ENCODE measurements at places on chromosomes 1 and 21.

DNA sequence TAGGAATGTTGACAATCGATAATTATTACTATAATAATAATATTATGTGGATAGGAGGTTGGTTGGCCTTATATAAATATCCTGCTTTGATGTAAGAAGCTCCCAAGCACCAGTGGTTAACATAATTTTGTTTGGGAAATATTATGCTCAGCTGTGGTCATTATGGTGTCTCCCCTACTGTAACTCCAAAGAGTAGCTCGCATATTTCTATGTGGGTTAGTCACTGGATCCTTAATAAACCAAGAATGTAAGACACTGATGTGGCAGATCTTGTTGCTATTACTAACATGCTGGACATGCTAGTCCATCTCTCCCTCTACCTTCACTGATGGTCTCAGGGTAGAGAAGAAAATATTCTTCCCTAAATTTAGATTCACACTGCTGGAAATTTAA is 79.2 kb upstream of the RALGPS2 start:
- no peak for DNase-seq

DNA sequence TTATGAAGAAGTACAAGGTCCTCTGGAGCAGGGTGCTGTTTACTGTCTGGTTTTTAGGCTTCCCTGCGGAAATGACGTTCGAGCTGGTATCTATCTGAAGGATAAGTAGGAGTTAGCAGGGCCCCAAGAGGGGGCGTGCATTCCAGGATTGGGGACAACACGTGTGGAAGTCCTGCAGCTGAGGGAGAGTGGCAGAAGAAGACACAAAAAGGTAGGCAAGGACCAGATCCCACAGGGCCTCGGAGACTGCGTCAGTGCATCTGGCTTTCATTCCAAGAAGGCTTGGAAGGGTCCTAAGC is 5.9 kb downstream of the RIMS3 start:
- no peak for DNase-seq

DNA sequence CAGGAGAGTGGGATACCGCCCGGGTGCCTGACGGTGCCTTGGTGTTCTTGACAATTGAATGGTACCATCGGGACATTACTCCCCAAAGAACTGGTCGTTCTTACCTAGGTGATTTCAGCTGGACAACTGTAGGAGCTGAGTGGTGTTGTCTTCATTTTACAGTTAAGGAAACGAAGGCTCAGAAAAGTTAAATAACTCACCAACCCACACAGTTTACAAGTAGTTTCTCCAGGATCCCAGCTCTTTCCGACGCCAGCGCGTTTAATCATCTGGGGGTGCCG is 1.6 kb downstream of the PIK3CD start:
- DNase-seq: no peak

- DNase-seq: no peak
These were observed 19.8 kb upstream of the LBR start for GRCh38 chr1:225447650-225448089.

DNA sequence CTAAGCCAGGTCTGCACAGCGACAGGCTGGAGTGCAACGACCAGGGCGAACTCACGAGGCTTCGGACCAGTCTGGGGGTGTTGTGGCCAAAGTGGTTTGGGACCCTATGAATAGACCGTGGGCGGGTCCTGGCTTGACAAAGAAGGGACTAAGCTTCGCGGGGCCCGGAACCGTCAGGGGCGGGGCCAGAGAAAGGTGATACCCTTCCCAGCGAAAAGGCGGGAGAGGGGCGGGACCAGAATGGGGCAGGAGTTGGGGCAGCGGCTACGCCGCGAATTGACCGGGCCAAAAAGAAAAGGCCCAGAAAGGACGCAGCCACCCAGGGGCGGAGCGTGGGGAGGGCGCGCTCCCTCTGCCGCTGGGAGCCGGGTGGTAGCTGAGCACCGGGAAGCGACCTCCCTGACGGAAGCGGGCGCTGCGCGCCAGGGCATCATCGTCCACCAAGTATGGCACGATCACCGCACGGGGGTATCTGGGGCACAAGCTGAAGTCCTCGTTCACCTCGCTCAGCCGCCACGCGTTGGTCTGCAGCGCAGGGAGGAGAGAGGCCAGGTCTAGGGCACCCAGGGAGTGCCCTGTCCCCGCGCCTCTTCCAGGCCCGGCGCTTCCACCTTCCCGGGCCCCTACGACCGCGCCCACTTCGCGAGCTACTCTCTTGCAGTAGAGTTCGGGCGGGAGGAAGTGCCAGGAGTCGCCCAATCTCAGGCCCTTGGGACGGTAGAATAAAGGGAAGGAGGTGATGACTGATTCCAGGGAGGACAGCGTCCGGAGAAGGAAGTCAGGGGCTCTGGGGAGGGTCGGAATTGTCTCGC is 6.7 kb upstream of the FAM167B start:
- peak; percentile 47 for DNase-seq

DNA sequence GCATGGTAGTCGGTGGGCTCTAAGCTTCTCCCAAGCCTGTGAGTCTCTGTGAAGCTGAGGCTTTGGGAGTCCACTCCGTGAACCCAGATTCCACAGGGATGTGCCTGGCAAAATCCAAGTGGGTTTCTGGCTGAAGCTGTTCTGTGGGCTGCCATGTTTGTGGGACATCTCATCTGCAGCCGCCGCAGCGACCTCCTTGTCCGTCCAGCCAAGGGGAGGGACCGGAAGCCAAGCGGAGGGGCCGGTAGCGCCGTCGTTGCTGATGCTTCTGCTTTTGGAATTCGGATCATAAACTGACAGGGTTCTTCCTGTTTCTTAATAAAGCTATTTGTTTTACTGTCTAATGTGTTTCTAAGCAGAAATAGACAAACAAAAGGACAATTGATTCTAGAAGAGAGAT is 13.3 kb downstream of the KIF26B start:
- DNase-seq: no peak

DNA sequence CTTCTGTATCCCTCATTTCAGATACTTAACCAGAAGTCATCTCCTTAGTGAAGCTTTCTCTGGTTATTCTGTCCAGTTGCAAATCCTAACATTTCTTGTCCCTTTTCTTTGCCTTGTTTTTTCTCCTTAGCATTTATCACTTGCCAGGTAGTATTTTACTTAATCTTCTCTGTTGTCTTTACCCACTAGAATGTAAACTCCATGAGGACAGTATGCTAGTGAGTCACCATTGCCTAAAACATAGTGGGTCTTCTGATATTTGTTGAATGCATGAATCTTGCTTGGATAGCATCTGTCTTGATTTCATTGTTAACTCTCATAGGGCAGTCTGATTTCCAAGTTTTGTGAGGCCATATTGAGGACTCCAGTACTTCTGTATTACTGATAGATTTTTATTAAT is 9.6 kb downstream of the CAPZA1 start:
- no peak for DNase-seq

DNA sequence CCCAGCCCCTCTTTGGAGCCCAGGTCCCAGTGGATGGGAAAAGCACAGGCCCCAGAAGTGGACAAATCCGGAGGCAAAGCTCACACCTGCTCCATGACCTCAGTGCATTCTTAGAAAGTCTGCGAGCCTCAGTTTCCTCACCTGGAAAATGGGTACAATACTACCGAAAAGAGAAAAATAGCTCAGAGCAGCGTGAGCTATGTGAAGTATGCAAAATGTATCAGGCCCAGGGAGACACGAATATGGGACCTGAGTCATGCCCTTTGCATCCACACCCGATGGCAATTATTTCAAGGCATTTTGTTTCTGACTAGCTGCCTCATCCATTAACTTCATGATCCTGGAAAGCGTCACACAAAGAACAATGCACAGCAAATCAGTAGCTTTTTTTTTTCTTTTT is 9.2 kb downstream of the ALDH4A1 start:
- no peak for DNase-seq

- DNase-seq: no peak
These were observed 21.5 kb downstream of the SPATA45 start for GRCh38 chr1:212825798-212826452.

DNA sequence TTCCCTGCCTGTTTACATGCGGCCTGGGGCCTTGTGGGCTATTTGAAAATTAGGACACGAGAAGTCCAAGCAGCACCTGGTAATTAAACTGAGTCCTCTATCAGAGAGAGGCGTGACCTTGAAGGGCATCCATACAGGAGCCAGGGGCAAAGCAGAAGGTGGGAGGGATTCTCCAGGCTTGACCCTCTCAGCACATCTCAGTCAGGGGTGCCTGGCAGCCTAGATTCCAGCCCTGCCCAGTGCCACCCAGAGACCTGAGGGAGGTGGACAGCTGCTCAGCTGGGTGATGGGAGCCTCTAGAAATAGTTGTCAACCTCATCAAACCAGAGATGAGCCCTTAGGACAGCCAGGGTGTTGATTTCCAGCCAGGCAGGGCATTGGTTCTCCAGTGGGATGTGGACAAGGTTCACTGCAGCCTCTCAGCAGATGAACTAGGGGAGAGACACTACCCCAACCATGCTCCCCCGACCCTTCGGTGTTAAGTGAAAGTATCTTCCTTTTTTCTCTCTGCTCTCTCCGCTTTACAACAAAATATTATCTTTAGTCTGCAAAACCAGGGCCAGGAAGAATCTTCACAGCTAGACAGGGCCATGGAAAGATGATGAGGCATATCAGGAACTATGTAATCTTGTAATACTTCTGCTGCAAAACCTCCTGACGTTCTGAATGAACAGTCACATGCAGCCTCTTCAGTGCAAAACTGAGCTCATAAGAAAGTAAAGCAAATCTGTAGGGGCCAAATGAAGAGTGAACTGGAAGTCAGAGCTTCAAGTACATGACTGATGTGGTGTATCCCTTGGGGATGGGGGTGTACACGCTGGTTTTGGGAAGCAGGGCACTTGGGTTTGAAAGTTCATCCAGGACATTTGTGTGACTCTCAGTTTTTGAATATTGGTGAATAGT is 35.9 kb upstream of the ATP5PO start:
- DNase-seq: no peak

- DNase-seq: no peak
These were observed 25.2 kb downstream of the ILDR2 start for GRCh38 chr1:166950156-166950555.

DNA sequence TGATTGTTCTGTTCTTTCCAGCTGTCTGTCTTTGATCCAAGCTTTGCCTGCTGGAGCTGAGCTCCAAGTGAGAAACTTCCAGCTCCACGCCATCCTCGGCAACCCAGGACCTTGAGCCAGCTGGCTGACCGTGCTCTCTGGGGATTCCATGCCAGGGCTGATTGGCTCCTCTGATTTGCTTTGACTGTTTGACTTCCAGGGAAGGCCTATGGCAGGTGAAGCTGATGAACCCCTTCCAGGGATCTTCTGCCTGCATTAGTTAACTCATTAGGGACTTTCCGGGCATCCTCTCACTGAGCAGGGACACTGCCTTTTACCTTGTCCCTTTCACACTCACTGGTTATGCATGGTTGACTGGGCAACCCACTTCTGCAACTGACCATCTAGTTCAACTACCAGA is 406.1 kb downstream of the RPS6KC1 start:
- no peak for DNase-seq

- DNase-seq: no peak
These were observed 672 bp downstream of the POMGNT1 start for GRCh38 chr1:46197560-46197963.

- no peak for DNase-seq
These were observed 26.2 kb downstream of the RLF start for GRCh38 chr1:40187399-40187798.

DNA sequence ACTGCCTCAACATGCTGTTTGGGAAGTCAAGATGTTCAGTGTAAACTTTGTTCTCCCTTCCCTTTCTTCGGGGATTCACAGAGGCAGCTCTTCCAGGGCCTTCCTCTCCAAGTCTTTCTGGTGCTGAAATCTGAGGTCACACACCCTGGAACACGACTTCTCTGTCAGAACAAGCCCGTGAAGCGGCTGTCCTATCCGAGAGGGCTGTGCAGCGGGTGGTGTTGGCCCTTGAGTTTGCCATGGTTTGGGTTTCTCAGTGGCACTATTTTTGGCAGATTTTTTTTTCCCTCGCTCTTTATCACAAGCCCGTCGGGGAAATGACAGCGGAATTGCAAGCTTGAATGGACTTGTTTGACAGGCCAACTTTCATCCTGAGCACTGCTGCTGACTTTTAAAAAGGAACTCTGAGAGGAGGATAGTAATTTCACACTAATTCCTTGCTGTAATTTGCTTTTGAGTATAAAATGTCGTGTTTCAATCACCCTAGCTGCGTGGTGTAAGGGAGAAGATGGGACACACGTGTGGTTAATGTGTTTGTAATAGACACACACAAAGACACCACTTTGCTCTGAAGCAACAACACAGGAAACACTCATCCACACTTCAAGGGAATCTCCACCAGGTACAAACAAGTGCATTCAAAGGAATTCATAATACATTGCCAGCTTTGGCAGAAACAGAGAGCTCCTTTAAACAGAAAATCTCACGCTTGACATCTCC is 60.1 kb upstream of the TARBP1 start:
- no peak for DNase-seq

GRCh38 chr1:184906761-184907160 is 67.5 kb downstream of the NIBAN1 start:
- DNase-seq: no peak

GRCh38 chr1:160747717-160748116 is 8.7 kb downstream of the SLAMF7 start:
- DNase-seq: no peak

DNA sequence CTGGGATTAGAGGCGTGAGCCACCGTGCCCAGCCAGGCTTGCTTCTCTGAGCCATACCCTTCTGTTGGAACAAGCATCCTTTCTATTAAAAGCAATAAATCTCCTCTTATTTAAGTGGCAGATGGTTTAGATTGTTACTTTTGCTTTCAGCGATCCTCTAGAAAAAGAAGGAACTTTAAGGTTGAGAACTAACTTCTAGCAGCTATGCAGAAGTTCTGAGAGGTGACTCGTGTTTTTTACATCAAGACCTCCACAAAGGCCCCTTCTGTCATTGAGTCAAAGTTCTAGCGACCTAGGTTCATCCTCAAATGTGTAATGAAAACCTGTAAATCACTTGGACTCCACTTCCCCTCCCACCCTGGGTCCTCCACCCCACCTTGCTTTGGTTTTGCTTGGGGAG is 30.8 kb downstream of the PLEKHO1 start:
- DNase-seq: no peak

DNA sequence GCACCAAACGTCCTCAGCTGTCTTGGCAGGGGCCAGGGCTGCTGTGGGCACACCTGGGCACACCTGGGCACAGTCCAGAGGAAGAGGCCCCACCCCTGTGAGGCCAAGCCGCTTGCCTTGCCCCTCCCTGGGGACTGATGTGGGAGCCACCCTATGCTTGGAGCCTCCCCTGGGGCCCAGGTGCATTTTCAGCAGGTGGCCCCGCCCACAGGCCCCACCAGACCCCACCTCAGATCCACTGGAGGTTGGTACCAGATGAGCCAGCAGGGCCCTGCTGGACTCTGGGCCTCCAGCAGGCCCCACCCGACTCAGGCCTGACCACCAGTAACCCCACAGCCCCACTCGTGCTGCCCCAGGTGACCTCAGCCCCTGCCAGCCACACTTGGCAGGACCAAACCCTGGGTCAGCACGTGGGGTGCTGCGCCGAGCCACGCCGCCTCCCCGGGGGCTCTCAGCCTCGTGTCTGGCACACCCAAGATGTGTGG is 8.8 kb downstream of the SLC19A1 start:
- DNase-seq: no peak

- no peak for DNase-seq
These were observed 582.4 kb downstream of the LTN1 start for GRCh38 chr21:28410256-28410655.

DNA sequence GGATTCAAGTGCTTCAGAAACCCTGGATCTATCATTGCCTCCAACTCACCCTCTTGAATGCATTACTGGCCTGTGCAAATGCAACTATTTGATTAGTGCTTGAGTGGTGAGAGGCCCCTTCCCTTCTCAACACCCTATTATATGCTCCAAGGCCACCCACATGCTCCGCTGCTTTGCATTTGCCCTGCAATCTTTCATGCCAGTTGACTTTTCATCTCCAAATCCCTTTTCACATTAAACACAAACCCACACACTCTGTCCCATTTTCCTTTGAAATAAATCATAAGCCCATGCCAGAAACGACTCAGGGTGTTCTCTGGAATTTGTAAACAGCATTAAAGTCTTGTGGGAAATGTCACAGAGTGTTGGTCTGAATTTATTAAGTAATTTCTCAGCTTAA is 78.9 kb upstream of the CTTNBP2NL start:
- DNase-seq: no peak

Data from NCI-H1694 treated with DMSO at 0.1 percent for 48 hours (cell line).